ENCODE measurements at places on chromosomes 3 and 15.

DNA sequence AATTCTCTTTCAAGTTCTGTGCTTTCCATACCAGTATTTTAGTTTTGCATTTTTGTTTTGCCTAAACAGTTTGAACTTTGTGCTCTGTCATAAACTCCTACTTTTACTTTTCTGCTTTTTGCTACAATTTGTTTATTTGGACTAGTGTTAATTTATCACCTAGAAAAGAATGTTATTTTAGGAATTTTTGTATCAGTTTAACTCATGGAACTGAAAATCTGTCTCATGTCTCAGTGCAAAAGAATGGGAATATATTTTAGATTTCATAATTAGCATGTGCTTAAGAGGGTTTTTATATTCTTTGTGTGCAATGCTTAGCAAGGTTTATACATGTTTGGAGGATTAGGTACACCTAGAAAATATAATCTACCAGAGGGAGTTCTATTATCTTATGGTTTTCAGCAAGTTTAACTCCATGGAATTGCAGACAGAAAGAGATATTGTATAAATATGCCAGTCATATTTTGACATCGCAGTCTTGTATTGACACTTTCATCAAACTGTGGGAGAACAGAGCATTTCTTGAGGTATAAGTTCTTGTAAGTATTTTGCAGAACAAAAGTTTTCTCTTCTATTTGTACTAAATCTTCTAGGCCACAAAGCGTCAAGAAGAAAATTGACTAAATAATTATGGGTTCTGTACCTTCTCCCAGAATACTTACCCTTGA is 409.9 kb downstream of the RBMS3 start:
- DNase-seq: no peak

DNA sequence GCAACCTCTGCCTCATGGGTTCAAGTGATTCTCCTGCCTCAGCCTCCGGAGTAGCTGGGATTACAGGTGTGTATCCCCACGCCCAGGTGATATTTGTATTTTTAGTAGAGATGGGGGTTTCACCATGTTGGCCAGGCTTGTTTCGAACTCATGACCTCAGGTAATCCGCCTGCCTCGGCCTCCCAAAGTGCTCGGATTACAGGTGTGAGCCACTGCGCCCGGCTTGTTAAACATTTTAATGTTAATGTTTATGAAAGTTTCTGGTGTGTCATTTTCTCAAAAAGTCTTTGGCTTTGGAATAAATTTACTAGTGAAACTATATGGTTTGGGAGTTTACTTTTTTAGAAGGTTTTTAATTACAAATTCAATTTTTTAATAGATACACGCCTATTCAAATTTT is 698.8 kb downstream of the MECOM start:
- DNase-seq: no peak

- DNase-seq: no peak
Measured at GRCh38 chr15:61687124-61687523, 373.1 kb downstream of the VPS13C start.

GRCh38 chr15:93803421-93804152 is 427.8 kb upstream of the MCTP2 start:
- peak; percentile 66 for DNase-seq

DNA sequence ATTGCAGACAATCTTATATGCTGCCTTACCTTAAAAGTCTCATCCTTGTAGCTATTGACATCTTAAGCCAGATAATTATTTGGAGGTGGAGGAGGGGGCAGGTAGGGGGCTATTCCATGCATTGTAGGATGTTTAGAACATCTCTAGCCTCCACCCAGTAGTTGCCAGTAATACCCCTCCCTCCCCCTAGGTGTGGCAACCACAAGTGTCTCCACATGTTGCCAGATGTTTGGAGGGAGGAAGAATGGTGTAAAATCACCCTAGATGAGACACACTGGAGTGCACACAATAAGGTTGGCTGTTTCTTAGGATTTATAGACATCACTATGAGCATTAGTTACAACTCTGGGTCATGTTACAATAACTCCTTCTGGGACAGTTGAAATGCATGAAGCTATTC is 27.4 kb downstream of the GORASP1 start:
- DNase-seq: no peak

DNA sequence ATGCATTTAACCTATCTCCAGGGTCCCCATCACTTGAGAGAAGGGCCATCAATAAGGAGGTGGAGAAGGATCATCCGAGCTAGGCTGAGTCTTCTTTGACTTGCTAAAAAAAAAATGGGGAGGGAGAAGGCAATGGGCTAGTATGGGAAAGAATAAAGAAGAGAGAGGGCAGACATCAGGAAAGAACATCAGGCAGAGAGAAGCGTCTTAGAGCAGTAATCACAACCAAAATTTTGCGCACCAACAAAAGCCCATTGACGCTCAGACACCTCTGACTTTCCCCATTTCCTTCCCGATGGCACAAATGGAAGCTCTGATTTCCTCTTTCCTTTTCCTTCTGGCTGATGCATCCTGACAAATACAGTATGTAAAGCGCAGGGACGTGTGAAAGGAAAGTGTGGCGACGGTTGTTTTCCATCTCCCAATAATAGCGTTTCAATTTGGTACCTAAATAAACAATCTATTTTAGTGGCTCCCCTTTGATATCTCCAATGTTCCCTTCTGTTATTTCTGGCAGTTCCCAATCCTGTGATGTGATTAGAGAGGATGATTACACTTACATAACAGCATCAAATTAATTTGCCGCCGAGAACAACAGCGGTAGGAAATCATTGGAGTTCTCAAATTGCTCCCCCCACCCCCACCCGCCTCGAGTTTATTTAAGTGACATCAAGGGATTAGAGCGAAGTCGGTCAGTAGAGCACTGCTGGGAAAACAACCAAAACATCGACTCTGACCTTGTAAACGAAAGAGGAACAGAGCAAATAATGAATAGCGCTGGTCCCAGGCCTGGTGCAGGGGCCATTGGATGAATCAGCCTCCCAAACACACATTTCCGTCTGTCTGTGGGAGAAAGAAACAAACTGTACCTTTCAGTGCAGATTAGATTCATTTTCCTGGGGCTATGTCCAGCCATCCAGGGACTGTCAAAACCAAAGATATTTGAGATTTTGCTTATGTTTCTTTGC is 273.3 kb upstream of the ICE2 start:
- DNase-seq: no peak

- DNase-seq: no peak
Measured at GRCh38 chr3:70982700-70983140, 600.8 kb downstream of the FOXP1 start.

DNA sequence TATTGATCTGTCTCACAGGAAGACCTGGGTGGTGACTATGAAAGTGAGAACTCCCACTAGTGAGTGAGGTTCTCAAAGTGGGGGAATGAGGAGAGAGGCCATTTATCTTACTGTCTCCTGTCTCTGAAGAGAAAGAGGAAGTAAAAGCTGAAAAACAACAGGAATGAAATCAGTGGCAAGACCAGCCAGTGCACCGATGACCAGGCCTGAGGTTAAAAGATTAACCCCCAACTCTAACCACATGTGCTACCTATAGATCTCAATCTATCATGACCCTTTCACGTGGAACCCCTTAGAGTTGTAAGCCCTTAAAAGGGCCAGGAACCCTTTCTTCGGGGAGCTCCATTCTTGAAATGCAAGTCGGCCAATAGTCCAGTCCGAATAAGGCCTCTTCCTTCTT is 239.3 kb upstream of the CNTN6 start:
- DNase-seq: no peak

DNA sequence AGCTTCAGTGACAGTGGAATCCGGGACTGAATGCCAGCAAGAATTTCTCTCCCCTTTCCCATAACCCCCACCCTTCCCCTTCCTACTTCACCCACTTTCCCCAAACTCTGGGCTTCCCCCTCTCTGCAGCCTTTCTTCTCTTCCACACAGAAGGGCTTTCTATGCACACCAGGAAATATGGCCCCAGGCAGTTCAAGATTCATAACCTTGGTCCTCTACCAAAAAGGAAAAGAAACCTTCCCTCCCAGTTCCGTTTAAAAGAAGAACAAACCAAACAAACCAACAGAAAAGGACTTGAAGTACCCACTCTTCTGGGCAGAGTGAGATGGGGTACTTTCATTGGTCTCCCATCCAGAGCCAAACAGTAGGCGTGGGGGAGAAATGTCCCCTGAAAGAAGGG is 68.8 kb upstream of the ABHD2 start:
- no peak for DNase-seq

- DNase-seq: no peak
Measured at GRCh38 chr3:12579905-12580304, 23.0 kb downstream of the MKRN2 start.

GRCh38 chr3:79517766-79518413 is 249.9 kb downstream of the ROBO1 start:
- DNase-seq: peak; percentile 18

- DNase-seq: no peak
Measured at GRCh38 chr15:44501768-44502366, 35.1 kb upstream of the EIF3J start.

- DNase-seq: no peak
Measured at GRCh38 chr3:143071776-143072175, 47.8 kb upstream of the CHST2 start.

- DNase-seq: no peak
Measured at GRCh38 chr15:29726553-29726952, 95.7 kb downstream of the TJP1 start.

GRCh38 chr3:45241206-45241605 is 15.1 kb upstream of the TMEM158 start:
- DNase-seq: no peak

- DNase-seq: no peak
Measured at GRCh38 chr15:86162172-86162591, 82.5 kb downstream of the AGBL1 start.

GRCh38 chr15:40955141-40955903 is 2.1 kb downstream of the CHAC1 start:
- DNase-seq: no peak

GRCh38 chr3:175612487-175613196 is 753.5 kb downstream of the NAALADL2 start:
- DNase-seq: no peak

DNA sequence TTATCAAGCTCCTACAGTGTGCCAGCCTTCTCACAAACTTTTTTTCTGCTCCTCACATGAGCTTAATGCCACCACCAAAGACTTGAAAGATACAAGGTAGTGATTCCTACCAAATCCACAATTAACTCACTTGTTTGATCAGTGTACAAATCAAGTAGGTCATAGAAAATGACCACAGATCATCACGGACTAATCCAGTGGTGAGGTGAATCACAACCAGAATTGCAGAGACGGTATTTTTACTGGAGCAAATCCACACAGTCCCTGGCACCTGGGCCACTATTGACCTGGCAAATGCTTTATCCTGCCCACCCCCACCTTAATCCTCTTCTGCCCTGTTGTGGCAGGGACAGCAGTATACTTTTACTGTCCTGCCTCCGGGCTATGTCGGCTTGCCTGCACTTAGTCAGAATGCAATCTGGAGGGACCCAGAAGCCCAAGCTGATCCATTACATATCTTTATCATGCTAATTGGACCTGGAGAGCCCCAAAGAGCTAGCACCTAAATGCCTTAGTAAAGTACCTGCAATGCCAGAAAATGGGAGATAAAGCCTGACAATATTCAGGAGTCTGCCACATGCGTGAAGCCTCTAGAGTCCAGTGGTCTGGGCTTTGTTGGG is 83.9 kb upstream of the CDV3 start:
- DNase-seq: no peak

- DNase-seq: no peak
Measured at GRCh38 chr3:8579096-8579495, 65.5 kb downstream of the SSUH2 start.

GRCh38 chr15:39539466-39539865 is 41.4 kb upstream of the THBS1 start:
- no peak for DNase-seq

GRCh38 chr3:139975594-139976365 is 40.8 kb downstream of the CLSTN2 start:
- DNase-seq: no peak

- peak; percentile 75 for DNase-seq
Measured at GRCh38 chr3:69250014-69250413, 127.6 kb upstream of the LMOD3 start.

DNA sequence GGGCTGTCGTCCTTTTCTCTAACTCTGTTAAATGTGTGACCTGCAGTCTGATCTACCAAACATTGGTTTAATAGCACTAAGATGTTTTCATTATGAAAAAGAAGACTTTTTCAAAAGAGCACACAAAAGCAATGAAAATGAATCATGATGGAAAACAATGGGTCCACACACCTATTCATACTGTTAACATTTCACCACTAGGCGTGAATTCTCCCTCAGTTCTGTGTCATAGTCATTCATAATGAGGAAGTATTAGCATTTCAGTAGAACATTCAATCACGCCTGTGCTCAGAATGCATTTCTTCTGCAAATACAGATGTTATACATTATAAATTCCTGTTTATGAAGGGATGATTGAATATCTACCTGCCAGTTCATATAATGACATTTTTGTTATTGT is 35.9 kb downstream of the EIF4E3 start:
- DNase-seq: no peak

GRCh38 chr3:195717416-195717815 is 3.4 kb upstream of the MUC20 start:
- DNase-seq: no peak

DNA sequence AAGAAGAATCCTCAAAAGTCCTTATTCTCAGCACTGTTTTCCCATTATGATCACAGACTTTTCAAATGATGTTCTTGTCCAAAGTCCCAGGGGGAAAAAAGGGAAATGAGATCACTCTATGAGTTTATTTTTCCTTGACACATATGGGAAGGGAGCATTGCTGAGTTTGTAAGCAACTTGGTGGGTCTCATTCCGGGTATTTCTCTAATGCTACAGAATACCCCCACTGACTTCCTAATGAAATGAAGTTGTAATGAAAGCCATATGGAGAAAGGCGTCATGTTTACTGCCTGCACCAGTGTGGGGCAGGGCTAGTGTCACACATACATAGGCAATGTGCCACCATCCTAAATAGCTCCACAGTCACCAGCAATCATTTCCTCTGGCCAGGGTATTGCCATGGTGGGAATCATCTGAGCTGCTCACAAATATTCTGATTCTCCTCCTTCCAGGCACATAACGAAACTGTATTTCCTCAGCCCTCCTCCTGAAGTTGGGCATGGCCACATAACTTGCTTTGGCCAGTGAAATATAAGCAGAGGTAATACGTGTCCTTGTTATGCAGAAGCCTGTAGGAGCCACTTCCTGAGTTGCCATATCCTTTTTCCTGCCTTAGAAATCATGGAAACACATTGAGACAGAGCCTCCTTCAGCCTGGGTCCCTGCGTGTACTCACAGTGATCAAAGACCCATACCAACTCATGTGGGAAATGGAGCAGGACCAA is 41.0 kb upstream of the C15orf61 start:
- no peak for DNase-seq

- DNase-seq: no peak
Measured at GRCh38 chr15:83998486-83998885, 237.1 kb upstream of the GOLGA6L4 start.
